Nucleus accumbens (tissue), 56 donors: ENCODE measurements at places on chromosomes 16 and 17.
A peak's percentile ranks its signal among the peaks of the same experiment; 100 is the strongest.

- no peak for DNase-seq
Measured at GRCh38 chr16:23240994-23241393, 58.4 kb downstream of the SCNN1G start.

DNA sequence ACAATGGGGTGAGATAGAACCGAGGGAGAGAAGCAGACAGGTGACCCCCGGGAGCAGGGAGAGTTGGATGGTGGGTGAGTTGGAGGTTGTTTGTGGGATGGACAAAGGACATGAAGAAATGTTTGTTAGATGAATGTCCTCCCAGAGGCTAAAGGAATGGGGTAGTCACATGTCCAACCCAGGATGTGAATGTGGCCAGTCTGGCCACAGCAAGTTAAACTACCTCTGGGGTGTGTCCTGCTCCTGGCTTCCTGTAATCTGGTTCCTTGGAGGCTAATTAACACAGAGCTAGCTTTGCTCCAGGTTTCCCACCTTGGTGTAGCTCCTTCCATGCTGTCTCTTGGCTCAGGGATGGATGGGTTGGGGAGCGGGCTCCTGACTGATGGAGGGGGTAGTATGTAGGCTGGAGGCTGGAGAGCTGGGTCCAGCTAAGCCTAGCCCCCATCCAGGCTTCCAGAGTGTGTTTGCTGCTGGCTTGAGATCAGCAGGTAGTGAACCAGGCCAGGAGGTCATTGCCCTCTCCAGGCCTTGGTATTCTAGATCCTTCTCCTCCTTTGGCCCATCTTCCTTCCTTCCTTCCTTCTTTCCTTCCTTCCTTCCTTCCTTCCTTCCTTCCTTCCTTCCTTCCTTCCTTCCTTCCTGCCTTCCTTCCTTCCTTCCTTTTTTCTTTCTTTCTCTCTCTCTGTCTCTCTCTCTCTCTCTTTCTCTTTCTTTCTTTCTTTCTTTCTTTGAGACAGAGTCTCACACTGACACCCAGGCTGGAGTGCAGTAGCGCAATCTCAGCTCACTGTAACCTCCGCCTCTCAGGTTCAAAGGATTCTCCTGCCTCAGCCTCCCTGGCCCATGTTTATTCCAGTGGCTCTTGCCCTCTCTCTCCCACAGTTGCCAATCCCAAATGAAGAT is 28.0 kb upstream of the UBE2G1 start:
- DNase-seq: no peak

DNA sequence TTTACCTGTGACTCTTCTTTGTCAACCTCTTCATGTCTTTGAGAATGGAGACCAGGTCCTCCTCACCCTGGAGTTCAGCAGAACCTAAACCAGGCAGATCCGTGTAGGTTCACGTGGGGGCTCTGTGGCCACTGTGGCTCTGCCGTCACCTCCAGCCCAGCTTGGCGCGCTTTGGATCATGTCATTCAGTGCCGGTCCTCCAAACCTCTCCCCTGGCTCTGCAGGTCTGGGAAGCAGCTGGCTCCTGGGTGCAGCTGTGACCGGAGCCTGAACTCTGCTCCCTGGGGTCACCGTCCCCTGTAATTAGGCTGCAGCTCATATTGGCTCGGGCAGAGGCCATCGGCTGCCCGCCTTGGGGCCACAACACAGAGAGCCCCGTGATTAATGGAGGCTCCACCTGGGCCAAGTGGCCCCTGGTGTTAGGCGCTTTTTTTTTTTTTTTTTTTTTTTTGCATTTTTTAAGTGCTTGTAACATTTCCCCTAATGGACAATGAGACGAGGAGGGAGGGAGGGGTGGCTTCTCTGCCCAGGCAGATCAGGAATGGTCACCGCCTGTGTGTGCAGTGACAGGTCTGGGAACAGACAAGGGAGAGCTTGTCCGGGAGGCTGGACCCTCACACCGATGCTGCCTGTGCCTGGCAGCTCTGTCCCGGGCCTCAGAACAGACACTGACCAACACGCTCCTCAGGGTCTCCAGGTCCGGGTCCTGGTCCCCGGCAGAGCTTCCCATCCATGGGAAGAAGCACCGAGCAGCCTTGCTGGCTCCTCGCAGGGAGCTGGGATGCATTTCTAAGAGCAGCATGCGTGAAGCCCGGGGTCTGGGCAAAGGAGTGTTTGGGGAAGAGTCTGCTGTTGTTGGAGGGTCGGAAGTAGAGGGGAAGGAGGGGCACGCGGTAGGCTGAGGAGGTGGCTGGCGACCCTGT is 247.9 kb downstream of the SEC14L1 start:
- DNase-seq: no peak

DNA sequence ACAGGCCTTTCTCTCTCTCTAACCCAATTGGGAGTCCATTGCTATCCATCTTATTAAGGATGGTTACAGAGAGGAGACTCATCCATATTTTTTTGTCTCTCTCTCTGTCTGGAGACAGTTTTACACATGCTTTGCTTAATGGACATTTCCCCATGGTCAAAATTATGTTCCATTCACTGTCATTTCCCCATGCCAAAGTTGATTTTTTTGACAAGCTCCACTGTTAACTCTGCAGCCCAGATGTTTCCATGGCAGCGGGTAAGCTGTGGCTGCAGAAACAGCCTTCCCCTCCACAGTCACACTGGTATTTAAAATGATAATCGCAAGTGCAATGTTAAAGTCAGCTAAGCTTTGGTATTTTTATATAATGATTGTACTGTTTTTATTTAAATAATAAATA is 63.9 kb upstream of the HLF start:
- DNase-seq: no peak

DNA sequence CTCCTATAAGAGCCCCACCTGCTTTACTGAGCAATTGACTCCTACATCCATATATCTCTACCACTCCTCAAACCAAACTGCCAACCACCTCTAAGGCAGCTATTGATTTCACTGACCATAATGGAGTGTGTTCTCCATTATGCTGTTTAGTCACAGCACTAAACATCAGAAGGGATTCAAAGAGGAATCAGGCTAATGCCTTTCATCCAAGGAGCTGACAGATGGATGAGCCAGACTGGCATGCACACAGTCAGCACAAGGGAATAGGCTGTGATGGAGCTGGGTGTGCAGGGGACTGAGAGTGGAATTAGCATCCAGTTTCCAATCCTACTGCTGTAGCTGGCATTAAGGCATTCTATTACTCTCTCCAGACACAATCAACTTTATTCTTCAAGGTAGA is 88.7 kb upstream of the CCL2 start:
- DNase-seq: no peak

DNA sequence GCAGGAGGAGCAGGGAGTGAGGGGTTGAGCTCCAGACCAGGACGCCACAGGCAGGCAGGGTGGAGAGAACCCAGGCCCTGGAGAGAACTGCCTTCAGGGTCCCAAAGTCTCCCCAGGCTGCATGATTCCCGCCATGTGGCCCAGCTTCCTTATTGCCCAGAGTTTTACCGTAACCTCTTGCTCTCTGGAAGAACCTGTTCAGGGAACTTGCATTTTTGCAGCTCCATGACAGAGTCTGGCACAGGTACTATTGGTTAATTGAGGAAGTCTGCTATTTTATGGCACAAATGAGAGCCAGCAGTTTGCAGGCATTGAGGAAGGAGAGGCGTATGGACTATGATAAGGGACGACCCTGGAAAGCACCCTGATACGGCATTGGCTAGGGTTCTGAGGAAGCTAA is 11.6 kb upstream of the NOS2 start:
- no peak for DNase-seq

GRCh38 chr16:89300311-89300975 is 82.9 kb downstream of the ZNF778 start:
- no peak for DNase-seq

DNA sequence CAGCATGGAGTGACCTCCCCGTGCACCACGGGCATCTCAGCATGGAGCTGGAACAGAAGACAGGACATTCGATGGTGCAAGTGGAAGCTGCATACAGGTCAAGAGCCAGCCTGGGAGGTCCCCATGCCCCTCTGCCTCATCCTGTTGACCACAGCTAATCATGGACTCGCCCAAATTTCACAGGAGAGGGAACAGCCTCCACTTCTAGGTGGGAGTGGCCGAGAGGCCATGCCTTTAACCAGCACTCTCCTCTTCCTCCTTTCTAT is 3.8 kb upstream of the SLC47A2 start:
- no peak for DNase-seq

- no peak for DNase-seq
Measured at GRCh38 chr16:5235119-5235518, 137.5 kb upstream of the EEF2KMT start.

DNA sequence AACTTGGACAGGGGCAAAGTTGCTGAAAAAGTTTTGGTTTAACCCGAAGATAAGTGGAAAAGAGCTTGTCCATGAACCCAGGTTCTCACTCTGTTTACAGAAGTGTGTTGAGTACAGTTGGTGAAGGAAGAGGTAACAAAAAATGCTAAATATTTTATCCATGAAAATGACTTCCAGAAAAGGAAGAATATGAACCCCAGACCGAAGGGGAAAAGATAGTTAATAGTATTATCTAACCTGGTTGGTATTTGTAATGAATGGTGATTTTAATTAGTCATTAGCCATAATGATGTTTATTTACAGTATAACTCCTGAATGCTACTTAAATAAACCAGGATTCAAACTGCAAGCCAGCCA is 574 bp upstream of the TMEM106A start:
- DNase-seq: no peak

DNA sequence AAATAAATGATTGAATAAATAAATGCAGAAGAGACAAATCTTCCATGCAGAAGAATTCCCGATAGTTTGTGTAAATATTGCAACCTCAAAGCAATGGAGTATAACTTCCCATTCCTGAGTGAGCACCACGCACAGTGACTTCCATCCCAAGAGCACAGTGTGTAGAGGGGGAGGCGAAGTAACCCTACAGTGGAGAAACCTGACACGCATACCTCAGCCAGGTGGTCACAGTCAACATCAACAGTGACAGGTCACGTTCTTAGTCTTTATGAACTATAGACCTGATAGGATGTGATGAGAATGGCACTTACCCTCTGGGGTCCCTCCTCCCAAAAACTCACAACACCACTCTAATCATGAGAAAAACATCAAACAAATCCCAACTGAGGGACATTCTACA is 111.6 kb downstream of the DYNLRB2 start:
- DNase-seq: no peak

GRCh38 chr16:89722392-89723278 is 1.3 kb downstream of the ZNF276 start:
- DNase-seq: peak; percentile 52

GRCh38 chr17:28951428-28951990 is at the start of gene PHF12:
Gene PHF12 (minus strand): TSS chr17:28951518. CDS start chr17:28950960, 558 bp downstream.
- peak; percentile 98 for DNase-seq

- DNase-seq: no peak
Measured at GRCh38 chr17:47797797-47798196, 23.8 kb downstream of the OSBPL7 start.

- no peak for DNase-seq
Measured at GRCh38 chr16:27356794-27357193, 43.0 kb downstream of the IL4R start.

DNA sequence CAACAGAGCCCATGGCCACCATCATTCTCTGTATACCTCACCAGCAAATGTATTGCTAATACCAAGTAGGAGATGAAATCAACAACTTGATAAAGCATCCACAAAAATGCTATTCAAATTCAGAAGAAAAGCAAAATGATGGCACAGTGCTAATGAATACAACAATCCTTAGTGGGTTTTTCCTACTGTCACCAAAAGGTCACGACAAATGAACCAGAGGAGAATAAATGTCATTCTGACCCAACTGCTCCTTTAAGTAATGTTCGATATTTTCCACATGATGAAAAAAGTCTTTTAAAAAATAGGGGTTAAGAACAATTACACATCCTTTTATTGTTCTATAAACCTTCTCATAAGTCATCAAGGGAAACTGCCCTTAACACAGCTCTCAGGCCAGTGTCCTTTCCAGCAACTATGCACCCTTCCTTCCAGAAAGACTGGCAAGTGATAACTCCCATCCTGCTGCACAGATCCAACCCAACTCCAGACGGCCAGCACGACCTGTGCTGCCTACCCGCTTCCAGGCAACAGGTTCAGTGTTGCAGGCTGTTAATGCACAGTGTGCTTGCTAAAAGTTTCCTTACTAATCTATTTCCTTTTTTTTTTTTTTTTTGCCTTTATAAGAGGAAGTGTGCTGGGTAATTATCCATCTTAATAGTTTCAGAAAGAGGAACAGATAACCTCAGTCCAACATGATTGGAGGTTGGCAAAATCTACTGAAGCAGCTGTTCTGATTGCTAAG is 15.4 kb downstream of the FBXO31 start:
- DNase-seq: no peak

DNA sequence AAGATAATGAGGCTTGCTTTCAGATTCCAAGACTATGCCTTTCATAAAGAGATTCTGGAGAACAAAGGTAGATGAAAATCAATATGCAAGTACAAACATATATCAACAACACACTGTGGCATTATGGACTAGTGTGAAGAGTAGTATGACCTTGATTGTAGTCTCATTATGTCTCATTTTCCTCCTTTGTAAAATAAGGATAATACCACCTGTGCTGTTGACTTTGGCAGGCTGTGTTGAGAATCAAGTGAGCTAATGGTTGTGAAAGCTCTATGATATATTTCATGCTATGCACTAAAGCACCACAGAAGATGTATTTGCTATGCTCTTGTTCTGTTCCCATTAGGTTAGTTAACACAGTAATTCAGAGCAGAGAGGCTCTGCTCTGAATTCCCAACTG is 78.5 kb upstream of the NACA2 start:
- DNase-seq: no peak

GRCh38 chr16:68850481-68850880 is 7.2 kb downstream of the TANGO6 start:
- DNase-seq: no peak

DNA sequence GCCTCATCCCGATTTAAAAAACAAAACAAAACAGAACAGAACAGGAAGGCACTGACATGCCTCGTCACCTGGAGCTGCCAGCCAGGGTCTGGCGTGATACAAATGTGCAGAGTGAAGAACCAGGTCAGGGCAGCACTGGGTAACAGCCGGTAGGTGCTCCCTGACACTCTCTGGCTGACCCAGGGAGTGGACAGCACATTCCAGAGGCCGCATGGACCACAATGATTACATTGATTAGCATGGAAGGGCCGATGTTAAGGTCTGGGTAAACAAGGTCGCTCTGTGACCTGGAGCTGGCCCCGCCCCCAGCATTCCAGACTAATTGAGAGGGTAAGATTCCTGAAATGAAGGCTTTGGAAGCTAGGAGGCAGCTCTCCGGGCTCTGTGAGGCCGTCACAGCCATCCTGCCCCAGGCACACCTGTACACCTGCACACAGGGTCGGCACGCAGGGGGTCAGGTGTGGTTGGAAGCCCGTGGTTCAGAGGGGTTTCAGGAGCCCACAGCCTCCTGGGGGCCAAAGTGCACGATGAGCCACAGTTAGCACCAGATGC is 21.4 kb downstream of the PIEZO1 start:
- DNase-seq: no peak

DNA sequence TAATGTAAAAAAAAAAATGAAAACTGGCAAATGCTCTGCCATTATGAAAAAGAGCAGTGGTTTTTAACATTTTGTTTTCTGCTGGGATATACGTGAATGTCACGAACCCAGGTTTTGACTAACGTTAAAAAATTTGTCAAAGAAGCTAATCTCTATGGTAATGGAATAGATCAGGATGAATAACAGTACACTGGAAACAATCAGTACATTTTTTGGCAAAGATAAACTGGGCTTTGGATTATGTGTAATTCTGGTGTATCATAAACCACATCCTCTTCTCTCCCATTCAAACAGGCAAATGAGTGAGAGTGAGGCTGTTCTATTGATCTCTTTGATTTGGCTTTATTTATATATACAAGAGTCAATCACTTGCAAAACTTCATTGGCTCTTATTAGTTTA is 207.0 kb upstream of the IRX3 start:
- no peak for DNase-seq

GRCh38 chr17:61381537-61381936 is 18.1 kb upstream of the TBX2 start:
- DNase-seq: no peak
